Activated CD4-positive, alpha-beta T cell treated with anti-CD3 and anti-CD28 coated beads, Interleukin-2, amount 10 ng/mL, durations not matched to agents 24 days and 14 days (primary cell): ENCODE measurements at places on chromosomes 5 and 9.

DNA sequence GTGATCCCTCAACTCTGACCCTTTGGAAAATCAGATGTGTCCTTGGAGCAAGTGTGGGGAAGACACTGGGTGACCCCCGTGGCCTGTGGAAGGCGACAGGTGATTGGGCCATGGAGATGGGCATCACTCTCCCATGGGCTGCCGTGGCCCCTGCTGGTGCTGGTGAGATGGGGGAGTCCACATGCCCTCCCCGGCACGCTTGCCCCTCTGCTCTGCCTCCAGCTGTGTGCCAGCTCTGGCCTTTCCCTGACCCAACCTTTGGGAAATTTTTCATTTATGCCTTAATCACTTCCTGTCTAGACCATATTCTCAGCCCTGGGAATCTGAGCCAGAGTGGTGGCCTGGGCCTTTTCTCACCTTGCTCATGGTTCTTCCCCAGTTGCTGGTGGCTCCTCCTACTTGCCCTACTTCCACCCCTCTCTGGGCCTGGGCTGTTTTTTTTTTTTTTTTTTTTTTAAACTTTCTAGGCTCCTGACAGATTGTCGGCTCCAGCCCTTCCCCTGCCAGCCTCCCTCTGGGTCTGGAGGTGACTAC, 56.6 kb downstream of the RGS3 start:
- H3K27ac ChIP-seq = peak overlapping the region; percentile 65
- peaks cover 76% of the 10 kb centered on the region for H3K4me1 ChIP-seq
- DNase-seq = peak; percentile 76
- no peaks in the 10 kb centered on the region for H3K27me3 ChIP-seq
- peaks cover 59% of the 10 kb centered on the region for H3K36me3 ChIP-seq

- no peaks in the 10 kb centered on the region for H3K4me1 ChIP-seq
- no peak overlapping the region for H3K4me3 ChIP-seq
- H3K36me3 ChIP-seq = no peaks in the 10 kb centered on the region
- H3K27me3 ChIP-seq = no peaks in the 10 kb centered on the region
- no peak for DNase-seq
Observed at GRCh38 chr5:125409234-125409860, 662.9 kb upstream of the ZNF608 start.

GRCh38 chr5:59608745-59609144, 284.8 kb downstream of the PDE4D start:
- DNase-seq = peak; percentile 58
- H3K27me3 ChIP-seq = peaks cover 19% of the 10 kb centered on the region
- H3K27ac ChIP-seq = peak overlapping the region; percentile 23
- H3K36me3 ChIP-seq = no peaks in the 10 kb centered on the region
- peaks cover 15% of the 10 kb centered on the region for H3K4me1 ChIP-seq
- peak overlapping the region; percentile 1 for H3K4me3 ChIP-seq

- no peak overlapping the region for H3K4me3 ChIP-seq
- H3K27me3 ChIP-seq = no peaks in the 10 kb centered on the region
- no peak overlapping the region for H3K27ac ChIP-seq
- H3K4me1 ChIP-seq = no peaks in the 10 kb centered on the region
- H3K36me3 ChIP-seq = no peaks in the 10 kb centered on the region
Observed at GRCh38 chr5:35342664-35343063, 112.4 kb upstream of the PRLR start.

GRCh38 chr5:178309271-178310013, 76.8 kb upstream of the PHYKPL start:
- no peaks in the 10 kb centered on the region for H3K4me1 ChIP-seq
- H3K36me3 ChIP-seq = no peaks in the 10 kb centered on the region
- no peak for DNase-seq
- H3K4me3 ChIP-seq = no peak overlapping the region
- H3K27ac ChIP-seq = no peak overlapping the region
- H3K27me3 ChIP-seq = no peaks in the 10 kb centered on the region

DNA sequence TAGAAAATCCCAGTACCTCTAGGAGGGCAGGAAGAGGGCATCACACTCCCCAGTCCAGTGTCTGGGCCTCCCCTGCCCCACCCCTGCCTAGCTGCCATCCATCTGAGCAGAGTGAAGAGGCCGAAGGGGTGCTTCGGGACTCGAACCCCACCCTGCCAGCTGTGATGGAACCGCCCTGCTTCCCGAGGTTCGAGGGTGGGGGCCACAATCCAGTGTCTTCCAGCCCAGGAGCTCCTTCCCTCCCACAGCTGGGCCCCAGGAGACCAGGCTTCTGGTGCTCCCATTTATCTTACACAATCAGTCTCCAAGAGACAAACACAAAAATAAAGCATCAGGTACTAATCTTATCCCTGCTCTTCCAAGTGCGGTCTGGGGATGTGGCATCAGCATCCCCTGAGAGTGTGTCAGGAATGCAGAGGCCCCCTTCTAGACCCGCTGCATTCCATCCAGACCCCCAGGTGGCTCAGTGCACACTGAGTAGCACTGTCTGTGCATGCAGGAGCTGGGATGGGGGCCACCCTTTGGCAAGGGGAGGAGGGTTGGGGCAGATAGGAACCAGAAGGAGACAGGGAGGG, 122.8 kb upstream of the TBC1D2 start:
- no peak overlapping the region for H3K4me3 ChIP-seq
- no peaks in the 10 kb centered on the region for H3K36me3 ChIP-seq
- no peaks in the 10 kb centered on the region for H3K4me1 ChIP-seq
- no peaks in the 10 kb centered on the region for H3K27me3 ChIP-seq
- no peak overlapping the region for H3K27ac ChIP-seq

DNA sequence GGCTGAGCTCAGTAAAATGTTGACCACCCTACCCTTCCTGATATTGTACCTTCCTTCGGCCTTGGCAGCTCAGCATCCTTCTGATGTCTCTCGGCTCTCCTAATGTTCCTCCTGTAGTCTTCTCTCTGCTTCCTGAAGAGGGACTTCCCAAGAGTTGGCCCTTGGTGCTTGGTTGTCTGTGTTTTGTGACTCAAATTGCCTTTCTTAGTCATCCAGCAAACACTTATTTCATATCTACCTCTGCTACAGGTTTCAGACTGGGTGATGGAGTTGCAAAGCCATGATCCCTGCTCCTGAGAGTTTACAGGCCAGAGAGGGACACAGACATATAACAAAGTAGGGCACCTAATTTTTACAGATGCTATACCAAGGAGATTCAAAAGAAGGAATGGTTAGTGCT, 70.1 kb downstream of the SV2C start:
- H3K4me3 ChIP-seq = no peak overlapping the region
- peaks cover 36% of the 10 kb centered on the region for H3K27me3 ChIP-seq
- DNase-seq = peak; percentile 49
- H3K27ac ChIP-seq = no peak overlapping the region

DNA sequence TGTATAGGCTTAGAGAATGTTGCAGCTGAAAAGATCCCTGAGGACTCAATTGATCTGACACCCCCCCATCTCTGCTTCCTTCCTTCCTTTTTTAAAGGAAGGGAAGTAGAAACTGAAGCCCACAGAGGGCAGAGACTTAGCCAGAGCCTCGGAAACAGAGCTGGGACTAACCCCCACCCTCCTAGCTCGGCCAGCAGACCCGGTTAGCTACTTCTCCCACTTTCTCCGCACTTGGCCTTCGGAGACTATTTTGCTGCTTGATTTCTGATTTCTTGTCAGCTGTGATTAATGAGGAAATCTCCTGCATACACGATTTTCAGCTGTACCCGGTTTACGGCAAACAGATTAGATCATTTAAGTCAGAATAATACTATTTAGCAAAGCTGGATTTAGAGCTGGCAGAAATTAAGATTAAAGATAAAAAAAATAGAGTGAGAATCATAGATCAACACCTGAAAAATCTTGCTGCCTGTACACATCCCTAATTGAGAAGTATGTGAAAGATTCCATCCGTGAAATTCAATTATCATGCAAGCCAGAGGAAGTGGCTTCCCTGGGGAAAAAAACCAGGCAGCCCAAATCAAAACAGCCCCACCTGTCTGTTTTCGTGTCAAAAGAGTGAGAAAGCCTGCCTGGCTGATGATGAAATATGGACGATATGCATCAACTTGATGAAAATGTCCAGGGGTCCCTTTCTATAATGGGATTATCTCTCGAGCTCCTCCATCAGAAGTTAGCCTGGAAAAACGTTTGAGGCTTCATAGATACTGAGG, 159.5 kb upstream of the SHB start:
- peaks cover 12% of the 10 kb centered on the region for H3K27me3 ChIP-seq
- no peak for DNase-seq

DNA sequence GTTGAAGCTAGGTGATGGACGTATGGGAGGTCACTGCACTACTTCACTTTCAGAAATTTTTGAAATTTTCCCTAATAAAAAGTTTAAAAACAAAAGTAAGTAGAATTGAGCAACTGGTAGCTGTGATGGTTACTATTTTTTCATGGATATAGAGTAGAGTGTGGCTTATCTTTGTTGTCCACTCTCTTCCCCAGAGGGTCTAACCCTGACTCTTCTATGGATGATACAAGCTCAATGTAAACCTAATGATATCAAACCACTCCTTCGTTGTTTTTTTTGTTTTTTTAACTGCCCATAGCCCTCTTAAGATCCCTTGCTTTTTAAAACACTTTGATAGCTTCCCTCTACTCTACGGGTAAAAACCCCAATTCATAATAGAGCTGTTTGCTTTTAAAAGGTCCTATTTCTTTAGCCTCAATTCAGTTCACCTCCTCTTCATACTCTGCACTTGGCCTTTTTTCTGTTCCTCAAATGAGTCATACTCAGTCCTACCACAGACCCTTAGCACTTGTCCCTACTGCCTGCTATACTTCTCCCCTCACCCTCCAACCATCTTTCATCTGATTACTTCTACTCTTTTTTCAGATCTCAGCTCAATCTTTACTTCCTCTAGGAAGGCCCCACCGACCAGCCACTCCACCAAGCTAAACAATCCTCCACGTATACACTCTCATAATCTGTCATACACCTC, 2.6 kb downstream of the HDAC3 start:
- no peak for DNase-seq
- H3K27me3 ChIP-seq = no peaks in the 10 kb centered on the region
- H3K4me1 ChIP-seq = peaks cover 33% of the 10 kb centered on the region
- H3K4me3 ChIP-seq = peak overlapping the region; percentile 38

DNA sequence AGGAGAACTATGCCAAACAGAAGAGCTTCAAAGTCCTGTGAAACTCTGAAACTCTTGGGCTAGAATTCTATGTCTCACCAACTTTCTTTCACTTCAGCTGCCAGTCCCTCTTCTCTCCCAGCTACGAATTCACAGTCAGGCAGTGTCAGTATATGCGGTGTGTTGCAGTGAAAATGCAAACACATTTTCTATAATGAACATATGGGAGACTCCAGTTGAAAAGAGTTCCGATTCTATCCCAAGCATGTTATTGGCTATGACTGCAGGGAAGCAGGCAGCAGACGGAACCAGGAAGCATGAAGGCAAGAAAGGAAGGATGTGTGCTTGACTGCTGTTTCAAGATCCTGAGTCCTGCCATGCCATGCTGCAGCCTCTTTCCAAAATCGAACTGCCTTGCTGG, 515.7 kb upstream of the TLE4 start:
- H3K36me3 ChIP-seq = no peaks in the 10 kb centered on the region
- H3K4me1 ChIP-seq = no peaks in the 10 kb centered on the region
- no peak overlapping the region for H3K4me3 ChIP-seq
- no peaks in the 10 kb centered on the region for H3K27me3 ChIP-seq
- no peak for DNase-seq

- H3K4me3 ChIP-seq = no peak overlapping the region
- no peak for DNase-seq
- H3K36me3 ChIP-seq = no peaks in the 10 kb centered on the region
Observed at GRCh38 chr9:109742776-109743348, 37.1 kb upstream of the PALM2AKAP2 start.

GRCh38 chr9:12230708-12231107, 462.5 kb upstream of the TYRP1 start:
- no peaks in the 10 kb centered on the region for H3K4me1 ChIP-seq
- no peak overlapping the region for H3K4me3 ChIP-seq
- no peaks in the 10 kb centered on the region for H3K36me3 ChIP-seq
- H3K27ac ChIP-seq = no peak overlapping the region

- H3K36me3 ChIP-seq = no peaks in the 10 kb centered on the region
- DNase-seq = no peak
- H3K4me3 ChIP-seq = no peak overlapping the region
Observed at GRCh38 chr5:69034898-69035297, 58.9 kb upstream of the SLC30A5 start.

DNA sequence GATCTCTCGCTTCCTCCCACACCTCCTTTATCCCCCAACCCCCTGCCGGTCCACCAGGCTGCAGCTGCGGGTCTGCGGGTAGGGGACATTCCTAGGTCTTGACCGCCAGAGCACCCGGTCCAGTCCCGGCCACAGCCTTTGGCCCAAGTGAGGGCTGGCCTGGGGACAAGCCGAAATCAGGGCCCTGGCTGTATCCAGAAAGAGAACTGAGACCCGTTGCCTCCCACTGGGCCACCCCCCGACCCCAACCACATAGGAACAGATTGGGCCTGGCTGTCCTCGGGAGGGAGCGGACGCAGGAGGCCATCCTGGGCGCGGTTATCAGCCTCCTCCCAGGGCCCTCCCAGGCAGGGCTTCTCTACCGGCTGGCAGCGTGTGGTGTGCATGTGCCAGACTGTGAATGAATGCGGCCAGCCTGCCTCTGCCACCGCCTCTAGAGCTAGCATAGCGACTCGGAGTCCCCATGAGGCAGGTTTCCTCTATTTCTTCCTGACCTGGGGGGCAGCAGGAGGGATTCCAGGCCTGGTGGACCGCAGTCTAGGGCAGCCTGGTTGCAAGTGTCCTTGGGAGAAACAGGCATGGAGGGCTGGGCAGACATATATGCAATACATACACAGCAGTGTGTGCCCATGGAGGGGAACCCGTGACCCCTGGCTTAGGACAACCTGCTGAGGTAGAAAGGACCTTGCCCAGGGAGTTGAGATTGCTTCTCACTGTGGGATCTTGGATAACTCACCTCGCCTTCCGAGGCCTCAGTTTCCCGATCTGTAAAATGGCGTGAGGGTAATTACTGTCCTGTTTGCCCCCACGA, 1.2 kb downstream of the N4BP3 start:
- peaks cover 30% of the 10 kb centered on the region for H3K4me1 ChIP-seq
- H3K27me3 ChIP-seq = peaks cover 33% of the 10 kb centered on the region
- peaks cover 2% of the 10 kb centered on the region for H3K36me3 ChIP-seq
- DNase-seq = peak; percentile 73
- peak overlapping the region; percentile 68 for H3K27ac ChIP-seq

DNA sequence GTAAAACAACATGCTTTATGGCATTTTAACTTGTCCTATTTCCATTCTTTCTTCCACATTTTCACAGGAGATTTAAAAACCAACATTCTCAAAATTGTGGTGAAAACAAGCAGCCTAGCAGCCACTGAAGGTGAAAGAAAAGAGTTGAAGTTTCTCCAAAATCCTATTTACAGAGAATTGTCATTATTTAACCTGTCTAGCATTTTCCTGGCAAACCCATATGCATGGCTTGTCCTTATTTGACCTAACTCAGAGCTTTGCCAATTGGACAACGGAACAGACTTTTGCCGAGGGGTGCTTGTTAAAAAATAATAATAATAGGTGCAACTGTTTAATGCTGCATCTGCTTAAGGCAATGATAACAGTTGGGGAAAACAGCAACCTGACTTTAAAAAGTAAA, 80.4 kb upstream of the PCSK5 start:
- H3K27me3 ChIP-seq = peaks cover 1% of the 10 kb centered on the region
- no peaks in the 10 kb centered on the region for H3K36me3 ChIP-seq
- no peak for DNase-seq
- no peaks in the 10 kb centered on the region for H3K4me1 ChIP-seq
- H3K27ac ChIP-seq = no peak overlapping the region
